ENCODE measurements at places on chromosomes 2 and 18.

DNA sequence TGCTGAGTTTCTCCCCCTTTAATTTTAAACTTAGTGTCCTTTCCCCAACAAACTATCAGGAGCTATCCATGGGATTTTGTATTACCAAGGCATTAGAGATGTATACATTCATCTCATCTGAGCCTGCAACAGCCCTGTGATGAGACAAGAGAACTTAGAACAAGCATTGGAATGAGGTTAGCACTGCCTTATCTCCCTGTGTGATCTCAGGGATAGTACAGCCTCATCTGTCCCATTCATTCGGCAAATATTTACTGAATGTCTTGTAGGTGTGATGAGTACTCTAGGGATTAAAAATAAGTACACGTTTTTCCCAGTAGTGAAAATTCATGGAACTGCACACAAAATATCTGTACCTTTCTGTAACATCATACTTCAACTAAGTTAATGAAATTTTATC, 45.6 kb downstream of the PAIP2B start:
- DNase-seq = no peak

DNA sequence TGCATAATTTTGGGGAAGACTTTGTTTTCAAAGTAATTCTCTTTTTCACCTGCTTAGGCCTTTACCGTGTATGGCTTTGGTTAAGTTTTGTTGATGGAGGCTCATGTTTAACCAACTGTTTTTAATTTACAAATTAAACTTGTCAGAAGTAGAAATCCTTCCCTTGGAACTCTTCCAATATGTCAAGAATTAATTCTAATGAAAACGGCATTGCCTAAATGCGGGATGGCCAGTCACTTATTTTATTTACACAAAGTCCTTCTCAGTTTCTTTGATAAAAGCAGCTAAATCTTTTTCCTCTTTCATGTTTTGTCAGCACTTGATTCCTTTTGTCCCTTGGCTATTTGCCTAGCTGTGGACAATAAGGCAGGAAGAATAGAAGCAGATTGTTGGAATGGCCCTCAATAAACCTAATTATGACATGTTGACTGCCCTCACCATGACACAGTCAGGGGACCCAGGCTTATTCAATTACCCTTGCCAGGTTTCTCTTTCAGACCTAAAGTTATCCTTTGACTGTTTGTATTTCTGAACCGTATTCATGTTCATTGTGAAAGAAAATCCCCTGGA, 26.3 kb downstream of the PAX3 start:
- peak; percentile 69 for DNase-seq

DNA sequence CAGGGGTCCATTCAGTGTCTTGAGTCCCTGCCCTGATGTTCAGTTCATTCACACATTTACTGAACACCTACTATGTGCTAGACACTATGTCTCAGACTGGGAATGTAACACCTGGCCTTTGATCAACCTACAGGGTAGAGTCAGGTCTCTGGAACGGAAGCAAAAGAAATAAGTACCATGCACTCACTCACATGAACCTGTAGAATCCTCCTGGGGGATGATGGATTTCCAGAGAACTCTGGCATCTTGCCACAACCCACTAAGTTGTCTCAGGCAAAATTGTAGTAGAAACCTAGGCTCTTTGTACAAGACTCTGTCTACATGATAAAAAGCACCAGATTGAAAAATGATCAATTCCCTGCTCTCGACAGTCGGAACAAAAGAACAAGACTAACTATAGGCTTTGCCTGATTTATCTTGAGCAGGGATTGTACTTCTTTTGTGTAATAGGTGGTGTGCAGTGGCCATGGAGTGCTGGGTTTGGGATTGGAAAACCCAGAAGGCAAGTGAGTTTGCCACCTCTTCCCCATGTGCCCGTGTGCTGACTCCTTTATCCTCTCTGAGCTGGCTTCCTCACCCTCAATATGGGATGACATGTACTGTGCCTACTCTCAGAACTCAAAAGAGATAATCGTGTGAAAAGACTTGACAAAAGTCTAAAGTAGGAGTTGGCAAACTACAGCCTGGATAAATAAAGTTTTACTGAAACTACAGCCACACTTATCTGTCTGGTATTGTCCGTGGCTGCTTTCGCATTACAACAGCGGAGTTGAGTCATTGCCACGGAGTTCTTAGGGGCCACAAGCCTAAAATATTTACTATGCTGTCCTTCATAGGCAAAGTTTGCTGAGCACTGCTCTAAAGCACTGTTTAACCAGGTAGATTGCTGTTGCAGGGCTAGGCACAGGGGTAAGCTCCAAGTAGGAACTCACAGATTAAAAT, 4.4 kb downstream of the CAPN14 start:
- peak; percentile 18 for DNase-seq

DNA sequence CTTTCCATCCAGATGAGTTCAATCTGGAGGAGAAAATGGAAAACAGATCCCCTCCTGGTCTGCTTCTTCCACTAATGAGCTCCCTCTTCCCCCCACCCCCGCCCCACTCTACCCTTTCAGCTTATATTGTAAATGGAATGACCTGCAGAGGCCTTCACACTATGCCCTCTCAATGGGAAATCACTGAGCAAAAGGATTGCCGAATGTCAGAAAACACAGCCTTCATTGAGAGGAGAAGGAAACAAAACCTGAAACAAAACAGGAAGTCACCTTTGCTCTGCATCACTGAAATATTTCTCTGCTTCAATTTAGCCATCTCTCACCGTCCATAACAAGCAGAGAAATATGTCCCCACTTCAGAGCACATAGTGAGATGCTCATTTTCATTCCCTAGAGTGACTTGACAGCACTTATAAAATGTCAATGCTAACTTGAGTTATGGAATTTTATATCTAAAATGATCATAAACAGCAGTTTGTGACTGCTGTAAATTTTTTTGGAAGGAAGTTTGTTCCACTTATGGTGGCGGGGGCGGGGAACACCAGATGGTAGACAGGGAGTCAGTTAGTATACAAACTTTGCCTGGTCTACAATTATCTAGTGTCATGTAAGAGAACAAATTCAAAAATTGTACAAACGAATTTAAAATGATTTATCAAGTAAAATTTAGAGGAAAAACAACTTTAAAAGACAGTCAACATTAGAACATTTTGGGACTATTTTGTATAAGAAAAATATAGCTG, 1.8 kb upstream of the FRZB start:
- peak; percentile 82 for DNase-seq

DNA sequence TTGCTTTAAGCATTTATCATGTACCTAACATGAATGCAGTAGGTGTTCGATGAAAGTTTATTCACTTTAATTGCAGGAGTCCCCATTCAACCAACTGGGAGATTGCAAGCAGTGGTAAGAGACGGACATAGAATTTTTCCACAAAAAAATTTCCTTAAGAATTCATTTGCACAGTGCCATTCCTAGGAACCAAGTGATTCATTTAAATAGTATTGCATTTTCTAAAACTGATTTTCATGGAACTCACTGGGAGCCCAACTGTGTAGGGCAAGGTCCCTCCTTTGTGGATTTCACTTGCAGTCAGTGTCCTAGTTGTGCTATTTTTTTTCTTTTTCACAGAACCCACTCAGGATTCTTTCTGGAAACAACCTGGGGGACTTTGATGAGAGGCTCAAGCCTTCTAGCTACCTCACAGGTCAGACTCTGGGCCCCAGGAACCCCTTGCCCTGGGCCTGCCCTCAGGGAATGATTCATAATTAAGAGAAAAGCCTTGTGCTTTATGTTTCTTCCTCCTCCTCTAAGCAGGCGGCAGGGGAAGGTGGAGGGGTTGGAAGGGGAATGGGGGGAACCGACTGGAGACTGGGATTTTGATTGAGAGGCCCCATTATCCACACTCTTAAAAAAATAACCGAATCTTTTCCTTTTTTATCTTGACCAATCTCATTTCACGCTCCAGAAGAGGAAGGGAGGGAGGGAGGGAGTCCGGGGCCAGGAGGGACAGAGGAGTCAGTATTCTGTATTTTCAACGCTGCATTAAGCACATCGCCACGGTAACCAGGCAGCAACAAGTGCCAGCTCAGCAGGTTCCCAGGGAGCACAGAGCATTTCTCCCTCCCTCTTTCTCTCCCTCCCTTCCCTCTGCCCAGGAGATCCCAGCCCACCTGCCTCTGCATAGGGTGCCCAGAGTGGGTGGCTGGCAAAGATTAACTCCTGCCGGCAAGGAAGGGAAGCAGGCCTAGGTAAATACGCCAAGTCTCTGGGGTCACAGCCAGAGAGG, 51.8 kb downstream of the PSD4 start:
- peak; percentile 86 for DNase-seq

GRCh38 chr2:55112229-55113031, 62.2 kb upstream of the RTN4 start:
- peak; percentile 46 for DNase-seq

- DNase-seq = peak; percentile 63
Observed at GRCh38 chr2:240435948-240436682, 652 bp downstream of the GPC1 start.

All from NCI-H69 (cell line).